HCT116 (cell line): ENCODE measurements at places on chromosomes 2 and 18.

DNA sequence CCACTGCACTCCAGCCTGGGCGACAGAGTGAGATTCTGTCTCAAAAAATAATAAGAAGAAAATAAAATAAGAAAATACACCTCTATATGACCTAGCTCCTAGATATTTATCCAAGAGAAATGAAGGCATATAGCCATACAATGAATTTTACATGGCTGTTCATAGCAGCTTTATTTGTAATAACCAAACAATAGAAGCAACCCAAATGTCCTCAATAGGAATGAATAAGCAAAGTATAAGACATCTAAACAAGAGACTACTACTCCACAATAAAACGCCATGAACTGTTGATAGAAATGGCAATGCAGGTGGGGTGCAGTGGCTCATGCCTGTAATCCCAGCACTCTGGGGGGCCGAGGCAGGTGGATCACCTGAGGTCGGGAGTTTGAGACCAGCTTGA lies 31.2 kb upstream of the MYCN start:
- DNase-seq, result no peak

DNA sequence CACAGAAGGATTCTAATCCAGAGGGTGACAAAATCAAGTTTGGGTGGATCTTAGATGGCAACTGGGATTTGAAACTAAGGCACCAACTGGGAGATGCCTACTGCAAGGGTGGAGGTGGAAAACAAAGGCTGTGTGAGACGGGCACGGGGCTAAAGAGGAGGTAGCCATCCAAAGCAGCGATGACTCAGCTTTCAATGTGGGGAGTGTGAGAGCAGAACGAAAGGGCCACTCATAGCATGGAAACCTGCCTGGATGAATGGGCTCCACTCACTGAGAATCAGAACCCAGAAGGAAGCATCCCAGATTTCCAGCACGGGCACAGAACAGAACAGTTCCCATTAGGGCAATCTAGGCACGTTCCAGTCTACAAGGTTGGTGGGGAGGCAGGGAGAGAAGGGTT lies 159.5 kb downstream of the COL4A4 start:
- DNase-seq, result no peak

- no peak for DNase-seq
Observed at GRCh38 chr2:165678882-165679281, 115.2 kb downstream of the GALNT3 start.

- no peak for DNase-seq
Observed at GRCh38 chr2:109647636-109648035, 33.5 kb downstream of the SOWAHC start.

DNA sequence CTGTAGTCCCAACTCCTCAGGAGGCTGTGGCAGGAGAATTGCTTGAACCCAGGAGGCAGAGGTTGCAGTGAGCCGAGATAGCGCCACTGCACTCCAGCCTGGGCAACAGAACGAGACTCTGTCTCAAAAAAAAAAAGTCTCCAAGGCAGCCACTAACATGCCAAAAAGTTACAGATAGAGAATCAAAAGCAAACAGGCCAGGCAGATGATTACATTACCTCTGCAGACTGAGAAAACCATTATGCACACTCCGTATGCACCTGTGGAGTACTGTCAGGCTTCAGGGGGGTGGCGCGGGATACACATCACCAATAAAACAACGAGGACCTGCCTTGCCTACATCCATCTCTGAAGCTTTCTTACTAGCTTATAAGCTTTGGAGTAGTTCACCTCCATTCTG lies 10.3 kb downstream of the STAM2 start:
- DNase-seq, result no peak

DNA sequence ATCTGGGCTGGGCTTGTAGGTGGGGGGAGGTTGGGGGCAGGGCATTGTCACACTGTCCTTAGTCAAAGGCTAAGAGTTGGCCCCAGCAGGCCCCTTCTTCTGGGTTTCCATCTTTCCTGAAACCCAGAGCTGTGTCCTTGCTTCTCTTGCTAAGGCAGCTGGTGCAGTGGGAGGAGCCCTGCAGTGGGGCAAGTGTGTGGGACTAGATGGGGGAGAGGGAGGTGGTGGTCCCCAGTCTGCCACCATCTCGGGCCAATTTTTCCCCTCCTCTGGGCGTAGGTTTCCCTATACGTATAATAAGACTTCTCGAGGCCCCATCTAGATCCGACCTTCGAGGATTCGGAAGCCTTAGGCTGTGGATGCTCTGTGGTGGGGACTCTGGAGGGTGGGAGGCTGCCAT lies 3.5 kb downstream of the KCNF1 start:
- DNase-seq, result no peak
